ENCODE measurements at places on chromosomes 16 and 17. TPM values are rescaled to one million over a fixed set of nuclear protein-coding genes. Genes with fewer than 3 reads are reported as not detected.
A peak's percentile ranks its signal among the peaks of the same experiment; 100 is the strongest.

DNA sequence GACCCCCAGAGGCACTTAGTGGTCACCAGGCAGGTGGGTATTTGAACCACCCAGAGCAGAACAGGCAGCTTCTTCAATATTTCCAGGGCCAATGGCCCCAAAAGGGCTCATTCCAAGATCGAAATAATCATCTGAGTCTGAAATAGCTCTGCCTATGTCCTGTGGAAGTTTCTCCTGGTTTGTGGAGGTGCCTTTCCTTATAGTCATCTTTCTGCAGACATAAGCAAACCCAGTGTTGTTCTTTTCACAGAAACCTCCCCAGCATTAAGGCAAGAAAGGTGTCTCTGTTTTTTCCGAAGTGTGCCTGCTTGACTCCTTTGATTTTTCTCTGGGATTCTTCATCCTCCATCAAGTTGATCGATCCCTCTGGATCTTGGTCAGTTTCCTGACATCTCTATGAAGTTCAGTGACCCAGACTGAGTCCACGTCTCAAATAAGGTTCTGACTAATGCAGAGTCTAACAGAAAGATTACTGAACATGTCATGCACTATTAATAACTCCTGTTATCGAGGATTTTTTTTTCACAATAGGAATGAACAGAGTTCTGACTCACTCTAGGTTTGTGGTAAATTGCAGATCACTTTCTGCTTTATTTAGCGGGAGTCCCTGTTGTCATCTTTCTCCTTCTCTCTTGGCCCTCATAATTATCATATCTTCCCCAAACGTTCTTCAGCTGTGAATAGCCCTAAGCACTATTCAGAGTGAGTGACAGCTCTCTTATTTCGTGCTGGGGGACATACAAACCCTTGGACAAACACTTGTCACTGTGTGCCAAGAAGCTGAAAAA is 1.5 kb downstream of the LRRC3C start:
- DNase-seq: no peak

GRCh38 chr16:9738690-9739089 is 443.5 kb downstream of the GRIN2A start:
- DNase-seq: no peak

GRCh38 chr17:37339321-37339720 is 36.5 kb upstream of the C17orf78 start:
- DNase-seq: no peak

DNA sequence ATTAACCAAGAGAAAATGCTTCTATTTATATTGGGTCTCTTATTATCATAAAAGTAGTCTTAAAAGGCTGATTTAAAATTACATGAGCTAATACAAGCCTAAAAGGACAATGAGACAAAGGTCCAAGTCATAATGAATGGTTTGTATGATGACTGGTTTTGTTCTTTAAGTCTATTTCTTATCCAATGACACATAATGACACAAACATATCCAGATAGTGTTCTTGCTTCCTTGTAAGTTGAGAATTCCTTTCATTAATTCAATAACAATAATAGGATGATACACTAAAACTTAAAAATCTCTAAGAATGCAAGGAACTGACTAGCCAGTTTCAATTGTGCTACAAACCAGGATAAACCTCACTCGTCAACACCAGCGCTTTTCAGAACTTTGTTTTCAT is 244.1 kb downstream of the CEP112 start:
- no peak for DNase-seq

GRCh38 chr16:53369921-53370320 is 64.3 kb upstream of the RBL2 start:
- no peak for DNase-seq

DNA sequence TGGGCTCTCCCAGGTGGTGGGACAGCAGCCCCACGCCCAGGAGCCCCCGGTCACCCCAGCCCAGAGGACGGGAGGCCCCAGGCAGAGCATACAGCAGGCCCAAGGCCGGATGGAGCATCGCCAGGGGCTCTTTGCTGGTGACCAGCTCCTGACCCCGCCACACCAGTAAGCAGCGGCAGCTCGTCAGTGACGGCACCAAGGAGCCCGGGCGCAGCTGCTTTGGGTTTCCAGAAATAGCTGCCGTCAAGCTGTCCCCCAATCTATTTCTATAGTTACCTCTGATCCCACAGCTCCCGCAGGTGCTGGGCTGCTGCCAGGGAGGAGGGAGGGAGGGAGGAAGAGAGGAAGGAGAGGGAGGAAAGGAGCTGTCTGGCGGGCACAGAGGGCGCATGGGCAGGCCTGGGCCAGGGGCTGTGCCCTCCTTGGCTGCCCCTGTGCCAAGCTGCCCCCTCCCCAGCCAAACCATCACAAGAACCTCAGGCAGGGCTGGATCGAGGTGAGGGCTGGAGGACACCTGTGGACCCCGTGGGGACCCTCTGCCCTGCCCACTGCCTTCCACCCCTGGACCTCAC is 10.8 kb upstream of the RASD1 start:
- no peak for DNase-seq

DNA sequence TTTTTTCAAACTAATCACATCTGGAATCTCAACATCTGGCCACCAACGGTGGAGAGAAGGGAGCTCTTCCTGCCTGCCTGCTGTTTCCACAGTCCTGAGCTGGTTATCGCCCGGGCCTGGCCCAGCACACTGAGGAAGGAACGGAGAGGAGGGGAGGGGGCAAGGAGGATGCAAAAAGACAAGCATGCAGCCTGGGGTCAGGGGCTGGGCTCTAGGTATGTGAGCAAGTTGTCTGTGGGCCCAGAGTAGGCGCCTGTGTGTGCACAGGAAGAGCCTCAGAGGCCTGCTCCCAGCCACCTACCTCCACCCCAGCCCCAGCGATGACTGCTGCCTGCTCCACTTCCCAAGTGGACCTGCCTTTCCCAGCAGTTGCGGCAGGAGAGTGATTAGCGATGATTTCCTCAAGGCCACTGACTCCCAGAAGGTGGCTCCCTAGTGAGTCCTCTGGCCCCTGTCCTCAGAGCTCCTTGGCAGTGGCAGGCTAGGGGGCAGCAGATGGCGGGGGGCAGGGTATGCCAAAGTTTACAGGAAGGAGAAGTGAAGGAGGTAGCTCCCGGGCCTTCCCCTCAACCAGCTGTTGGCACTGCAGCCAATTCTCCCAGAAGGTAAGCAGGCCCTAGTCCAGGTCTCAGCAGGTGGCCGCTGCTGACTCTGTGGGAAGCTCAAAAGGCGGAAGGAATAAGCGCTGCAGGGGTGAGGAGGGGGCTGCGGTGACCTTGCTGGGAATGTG is 27.0 kb upstream of the RASD1 start:
- no peak for DNase-seq

DNA sequence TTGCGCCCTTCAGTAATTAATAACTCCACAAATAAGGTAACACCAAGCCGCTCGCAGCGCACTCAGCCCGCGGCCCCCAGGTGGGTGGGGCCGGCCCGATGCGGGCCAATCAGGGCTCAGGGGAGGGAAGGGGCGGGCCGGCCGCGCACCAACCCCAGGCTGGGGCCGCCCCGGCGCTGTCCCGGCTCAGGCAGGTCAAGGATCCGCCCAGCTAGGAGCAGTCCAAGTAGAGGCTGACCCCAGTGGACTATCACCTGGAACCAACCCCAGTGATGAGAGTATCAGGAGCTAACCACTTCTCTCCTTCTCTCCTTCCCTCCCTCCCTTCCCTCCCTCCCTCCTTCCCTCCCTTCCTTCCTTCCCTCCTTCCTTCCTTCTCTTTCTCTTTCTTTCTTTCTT is 110.8 kb downstream of the C16orf78 start:
- DNase-seq: peak; percentile 23

DNA sequence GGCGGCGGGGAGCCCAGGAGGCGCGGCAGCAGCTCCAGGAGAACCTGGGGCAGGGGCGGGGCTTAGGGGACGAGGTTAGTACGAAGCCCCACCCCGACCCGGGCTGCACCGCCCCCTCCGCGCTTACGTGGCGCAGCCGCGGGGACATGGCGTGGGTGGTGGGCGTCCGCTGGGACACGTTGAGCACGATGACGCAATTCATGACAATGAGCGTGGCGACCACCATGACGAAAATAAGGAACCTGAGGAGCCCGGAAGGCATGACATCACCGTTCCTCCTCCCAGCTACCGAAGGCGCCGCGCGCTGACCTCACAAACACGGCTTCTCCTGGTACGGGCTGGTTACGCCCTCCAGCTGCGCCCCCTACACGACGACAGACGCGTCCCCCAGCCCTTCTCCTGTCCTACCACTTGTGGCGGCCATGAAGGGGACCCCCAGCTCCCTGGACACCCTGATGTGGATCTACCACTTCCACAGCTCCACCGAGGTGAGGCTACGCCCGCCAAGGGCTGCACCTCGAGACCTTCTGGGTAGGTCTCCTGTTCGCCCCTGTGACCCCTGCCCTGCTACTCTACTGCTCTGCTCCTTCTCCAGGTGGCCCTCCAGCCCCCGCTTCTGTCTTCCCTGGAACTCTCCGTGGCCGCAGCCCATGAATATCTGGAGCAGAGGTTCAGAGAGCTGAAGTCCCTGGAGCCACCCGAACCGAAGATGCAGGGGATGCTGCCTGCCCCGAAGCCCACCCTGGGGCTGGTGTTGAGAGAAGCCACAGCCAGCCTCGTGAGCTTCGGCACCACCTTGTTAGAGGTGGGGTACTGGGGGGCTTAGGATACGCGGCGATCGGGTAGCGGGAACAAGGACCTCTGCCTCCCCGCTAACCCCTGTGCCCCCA is at the start of gene C17orf107:
C17orf107 (plus strand) TSS at position 196 of the 890 bp plus-strand sequence; CDS start at position 423, 227 bp downstream.
- DNase-seq: peak; percentile 97

DNA sequence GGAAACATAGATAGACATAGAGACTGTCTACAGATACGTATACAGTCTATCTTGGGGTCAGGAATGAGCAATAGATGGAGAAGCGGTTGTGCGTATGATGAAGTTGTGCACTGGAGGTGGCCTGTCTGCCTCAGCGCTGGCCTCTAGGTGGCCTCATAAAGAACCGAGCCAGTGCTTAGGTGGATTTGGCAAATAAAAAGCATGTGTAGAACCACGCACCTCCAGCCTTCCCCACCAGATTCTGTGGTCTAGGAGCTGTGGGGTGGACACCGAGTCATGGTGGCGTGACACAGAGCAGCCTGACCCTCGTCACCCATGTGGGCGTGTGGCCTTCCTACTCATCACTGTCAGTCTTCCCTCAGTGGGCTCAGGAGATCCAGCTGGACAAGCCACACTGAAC is 34.0 kb downstream of the PGS1 start:
- no peak for DNase-seq

- DNase-seq: no peak
Observed at GRCh38 chr17:75985986-75986385, 6.9 kb downstream of the TEN1 start.

DNA sequence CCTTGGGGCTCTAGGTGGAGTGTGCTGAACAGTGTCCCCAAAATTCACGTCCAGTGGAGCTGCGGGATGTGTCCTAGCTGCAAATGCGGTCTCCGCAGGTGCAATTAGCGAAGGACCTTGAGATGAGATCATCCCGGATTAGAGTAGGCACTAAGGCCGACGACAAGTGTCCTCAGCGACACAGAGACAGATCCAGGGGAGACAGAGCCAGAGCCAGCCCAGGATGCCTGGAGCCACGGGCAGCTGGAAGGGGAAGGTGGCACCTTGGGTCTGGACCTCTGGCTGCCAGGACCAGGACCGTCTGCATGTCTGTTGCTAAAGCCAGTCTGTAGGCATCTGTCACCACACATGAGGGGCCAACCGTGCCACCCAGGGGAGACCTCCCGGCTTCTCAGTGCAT is 24.5 kb downstream of the SLC7A5 start:
- DNase-seq: no peak

DNA sequence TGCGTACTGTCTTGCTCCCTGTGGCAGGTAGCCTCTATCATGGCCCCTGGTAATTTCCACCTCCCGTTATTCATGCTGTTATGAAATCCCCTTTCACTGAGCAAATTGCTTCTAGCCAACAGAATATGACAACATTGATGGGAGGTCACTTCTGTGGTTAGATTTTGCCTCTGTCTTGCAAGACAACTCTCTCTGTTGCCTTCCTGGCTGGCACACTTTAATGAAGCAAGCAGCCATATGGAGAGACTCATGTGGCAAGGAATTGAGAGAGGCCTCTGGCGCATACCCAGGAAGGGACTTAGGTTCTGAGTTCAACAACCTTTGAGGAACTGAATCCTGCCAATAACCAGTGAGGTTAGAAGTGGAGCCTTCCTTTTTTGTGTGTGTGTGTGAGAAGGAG is 51.8 kb upstream of the GPRC5B start:
- DNase-seq: no peak

- DNase-seq: no peak
Observed at GRCh38 chr16:82004601-82005000, 6.7 kb downstream of the SDR42E1 start.

DNA sequence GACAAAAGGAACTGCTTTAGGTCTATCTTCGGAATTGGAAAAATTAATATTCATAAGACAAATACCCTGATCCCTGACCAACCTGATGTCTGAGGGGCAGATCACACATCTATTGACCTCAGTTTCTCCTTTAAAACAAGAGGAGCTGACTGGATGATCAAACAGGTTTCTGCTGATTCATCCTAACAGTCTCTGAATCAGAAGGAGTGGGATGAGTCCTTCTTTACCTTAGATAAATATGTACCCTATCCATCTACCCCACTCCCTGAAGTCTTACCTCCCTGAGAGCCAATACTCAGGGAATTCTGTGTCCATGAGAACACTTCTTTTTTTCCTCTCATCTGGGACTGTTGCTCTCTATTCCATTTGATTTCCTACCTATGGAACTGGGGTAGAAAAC is 80.3 kb upstream of the CRHR1 start:
- no peak for DNase-seq

DNA sequence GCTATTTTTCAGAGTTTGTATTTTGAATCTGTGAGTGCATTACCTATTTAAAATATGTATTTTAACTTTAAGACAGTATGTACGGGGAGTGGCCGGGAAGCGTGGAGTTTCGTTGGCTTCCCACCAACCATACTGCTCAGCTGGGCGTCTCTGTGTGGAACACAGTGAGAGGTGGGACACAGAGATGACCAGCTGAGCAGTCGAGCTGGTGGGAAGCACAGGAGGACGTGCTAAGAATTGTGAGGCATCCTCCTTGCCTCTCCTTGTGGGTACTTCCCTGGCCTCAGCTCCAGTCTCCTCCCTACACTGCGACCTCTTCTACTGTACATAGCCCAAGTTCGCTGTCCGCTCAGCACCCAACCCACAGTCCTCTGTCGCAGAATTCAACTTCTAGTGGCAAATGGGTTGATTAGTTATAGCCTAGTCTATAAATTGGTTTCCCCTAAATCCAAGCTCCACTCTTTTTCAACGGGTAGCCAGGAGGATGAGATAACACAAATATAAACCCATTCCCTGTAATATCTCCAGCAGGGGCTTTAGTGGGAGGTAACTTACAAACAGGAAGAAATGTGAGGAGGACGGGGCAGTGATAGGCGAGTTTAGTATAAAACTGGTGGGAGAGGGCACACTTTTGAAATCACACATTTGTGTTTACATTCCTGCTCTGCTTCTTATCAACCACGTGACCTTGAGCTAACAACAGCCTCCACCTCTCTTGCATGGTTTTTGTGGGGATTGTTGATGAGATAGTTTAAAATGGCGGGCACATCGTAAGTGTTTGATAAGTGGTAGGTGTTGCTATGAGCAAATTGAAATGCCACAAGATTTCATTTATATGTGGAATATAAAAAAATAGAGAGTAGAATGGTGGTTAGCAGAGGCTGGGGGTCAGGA is 211.9 kb upstream of the HS3ST3A1 start:
- no peak for DNase-seq

- DNase-seq: peak; percentile 88
Observed at GRCh38 chr17:40559954-40560591, 5.2 kb downstream of the CCR7 start.

GRCh38 chr17:77106874-77107358 is 33.9 kb upstream of the SEC14L1 start:
- peak; percentile 59 for DNase-seq

ACSM5 gene
- not detected for total RNA-seq

SCARF1 gene
- total RNA-seq: 3.7 TPM

HLF gene
- not detected for total RNA-seq

SPNS2 gene
- total RNA-seq: 0.66 TPM

KRT27 gene
- total RNA-seq: not detected
